Psoas muscle (tissue), 8 donors: ENCODE measurements at places on chromosomes 3 and 15. TPM values are rescaled to one million over a fixed set of nuclear protein-coding genes. Genes with fewer than 3 reads are reported as not detected.

DNA sequence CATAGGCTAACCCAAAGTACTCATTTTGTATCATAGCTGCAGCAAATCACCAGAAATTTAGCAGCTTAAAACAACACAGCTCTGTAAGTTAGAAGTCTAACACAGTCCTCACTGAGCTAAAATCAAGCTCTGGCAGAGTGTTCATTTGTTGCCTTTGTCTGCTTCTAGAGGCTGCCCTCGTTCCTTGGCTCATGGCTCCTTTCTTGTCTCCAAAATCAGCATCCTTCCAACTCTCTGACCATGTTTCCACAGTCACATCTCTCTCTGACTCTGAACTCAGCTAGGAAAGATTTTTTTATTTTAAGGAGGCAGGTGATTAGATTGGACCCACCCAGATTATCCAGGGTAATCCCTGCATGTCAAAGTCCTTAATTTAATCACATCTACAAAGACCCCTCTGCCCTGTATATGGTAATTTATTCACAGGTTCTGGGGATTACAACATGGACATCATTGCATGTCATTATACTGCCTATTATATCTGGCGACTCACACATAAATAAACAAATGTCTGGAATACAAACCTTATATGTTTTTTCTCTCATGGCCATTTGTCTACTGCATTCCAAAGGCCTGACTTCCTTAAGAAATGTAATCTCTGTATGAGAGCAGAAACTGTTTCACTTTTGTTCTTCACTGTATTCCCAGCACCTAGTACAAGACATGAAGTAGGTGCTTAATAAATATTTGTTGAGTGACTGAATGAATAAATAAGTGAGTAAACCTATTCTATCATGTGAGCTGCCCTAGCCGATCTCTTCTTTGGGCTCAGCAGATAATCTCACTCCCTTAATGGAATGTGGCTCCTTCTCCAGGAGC lies 15.1 kb upstream of the UACA start:
- no peak overlapping the region for H3K27ac ChIP-seq
- no peak for DNase-seq
- H3K4me1 ChIP-seq: no peaks in the 10 kb centered on the region

GRCh38 chr3:112974178-112974517 lies 755 bp downstream of the CD200R1 start:
- H3K27me3 ChIP-seq: peaks cover 2% of the 10 kb centered on the region
- peak overlapping the region; percentile 39 for H3K4me3 ChIP-seq
- no peak overlapping the region for H3K27ac ChIP-seq
- DNase-seq: no peak
- no peaks in the 10 kb centered on the region for H3K4me1 ChIP-seq
- no peaks in the 10 kb centered on the region for H3K36me3 ChIP-seq

DNA sequence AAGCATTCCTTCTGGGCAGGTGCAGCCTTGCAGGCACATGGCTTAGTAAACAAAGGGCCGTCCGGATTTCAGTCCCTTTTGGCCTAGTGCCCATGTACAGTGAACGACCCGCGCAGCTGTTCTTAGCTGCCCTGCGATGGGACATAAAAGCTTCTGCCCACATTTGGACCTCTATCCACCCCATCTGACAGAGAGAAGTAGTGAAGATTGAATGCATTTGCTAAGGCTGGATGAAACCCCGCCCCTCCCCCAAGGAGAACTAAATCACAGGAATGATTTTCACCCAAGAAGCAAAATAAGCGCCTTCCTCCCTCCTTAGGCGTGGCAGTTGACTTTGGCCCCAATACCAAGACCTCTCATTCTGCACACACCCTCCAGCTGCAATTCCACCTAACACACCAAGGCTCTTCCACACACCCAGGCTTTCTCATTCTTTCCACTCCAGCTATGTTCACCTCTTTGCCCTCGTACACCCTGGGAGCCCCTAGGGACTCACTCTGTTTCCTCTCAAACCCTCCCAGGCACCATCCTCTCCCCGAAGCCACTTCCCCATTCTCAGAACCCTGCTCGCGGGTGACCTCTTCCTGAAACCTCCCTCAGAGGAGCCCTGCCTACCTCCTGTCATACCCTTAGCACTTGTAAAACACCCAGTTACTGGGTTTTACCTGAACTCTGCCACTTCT lies 14.1 kb upstream of the HRH1 start:
- H3K4me1 ChIP-seq: no peaks in the 10 kb centered on the region
- no peaks in the 10 kb centered on the region for H3K36me3 ChIP-seq
- H3K27me3 ChIP-seq: peaks cover 3% of the 10 kb centered on the region
- H3K4me3 ChIP-seq: no peak overlapping the region
- no peak overlapping the region for H3K27ac ChIP-seq

DNA sequence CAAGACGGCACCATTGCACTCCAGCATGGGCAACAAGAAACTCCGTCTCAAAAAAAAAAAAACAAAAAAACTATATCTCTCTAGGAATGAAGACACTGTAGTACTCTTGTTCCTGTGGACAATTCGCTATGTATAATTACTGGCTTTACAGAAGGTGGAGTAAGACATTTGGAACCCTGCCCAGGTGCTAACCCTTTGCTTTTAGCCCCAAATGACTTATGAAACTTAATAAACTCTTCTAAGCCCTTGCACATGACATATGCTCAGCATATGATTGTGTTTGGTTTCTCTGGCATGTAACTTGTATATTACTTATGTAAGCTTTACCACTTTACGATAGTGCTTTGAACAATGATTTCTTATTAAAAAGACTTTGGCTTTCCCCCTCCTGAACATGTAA lies 27.3 kb upstream of the PRTG start:
- H3K4me1 ChIP-seq: no peaks in the 10 kb centered on the region
- H3K36me3 ChIP-seq: no peaks in the 10 kb centered on the region
- no peak overlapping the region for H3K4me3 ChIP-seq
- no peak for DNase-seq
- H3K27me3 ChIP-seq: no peaks in the 10 kb centered on the region

DNA sequence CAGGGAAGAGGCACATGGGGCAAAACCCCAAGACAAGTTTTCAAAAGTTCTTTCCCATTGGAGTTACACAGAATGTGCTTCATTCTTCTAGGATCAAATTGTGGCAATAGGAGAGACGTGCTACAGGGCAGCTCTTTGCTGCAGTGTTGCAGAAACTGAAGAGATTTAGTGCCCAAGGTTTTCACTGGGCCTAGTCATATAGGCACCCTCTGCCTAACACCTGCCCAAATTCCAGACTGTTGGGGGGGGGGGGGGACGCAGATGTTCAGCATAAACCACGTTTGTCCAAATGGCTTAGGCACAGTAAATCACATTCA lies 346.8 kb upstream of the ZNF717 start:
- no peak for DNase-seq
- H3K36me3 ChIP-seq: no peaks in the 10 kb centered on the region
- H3K27me3 ChIP-seq: no peaks in the 10 kb centered on the region
- H3K4me1 ChIP-seq: no peaks in the 10 kb centered on the region

ECE2 gene
- total RNA-seq: not detected

GP5 gene
- total RNA-seq: not detected

ZBTB47 gene
- total RNA-seq: 99.5 TPM

CTXND1 gene
- total RNA-seq: not detected

GLDN gene
- 1.7 TPM for total RNA-seq

ARPP21 gene
- total RNA-seq: 99.6 TPM
